Esophagus squamous epithelium (tissue), 5 donors: ENCODE measurements at places on chromosomes 13 and 19.

DNA sequence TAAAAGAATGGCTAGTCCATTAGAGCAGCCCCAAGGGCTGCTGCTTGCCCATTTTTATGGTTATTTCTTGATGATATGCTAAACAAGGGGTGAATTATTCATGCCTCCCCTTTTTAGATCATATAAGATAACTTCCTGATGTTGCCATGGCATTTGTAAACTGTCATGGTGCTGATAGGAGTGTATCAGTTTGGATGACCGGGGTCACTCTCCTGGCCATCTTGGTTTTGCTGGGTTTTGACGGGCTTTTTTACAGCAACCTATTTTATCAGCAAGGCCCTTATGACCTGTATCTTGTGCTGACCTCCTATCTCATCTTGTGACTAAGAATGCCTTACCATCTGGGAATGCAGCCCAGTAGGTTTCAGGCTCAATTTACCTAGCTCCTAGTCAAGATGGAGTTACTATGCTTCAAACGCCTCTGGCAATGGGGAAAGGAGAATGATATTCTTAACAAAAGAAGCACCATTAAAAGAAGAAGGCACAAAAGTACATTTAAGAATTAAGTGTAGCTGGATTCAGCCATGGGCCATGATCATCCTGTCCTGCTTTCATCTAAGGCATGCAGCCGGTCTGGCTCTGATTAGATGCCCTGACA, 1156.0 kb downstream of the PCDH9 start:
- no peak for DNase-seq

DNA sequence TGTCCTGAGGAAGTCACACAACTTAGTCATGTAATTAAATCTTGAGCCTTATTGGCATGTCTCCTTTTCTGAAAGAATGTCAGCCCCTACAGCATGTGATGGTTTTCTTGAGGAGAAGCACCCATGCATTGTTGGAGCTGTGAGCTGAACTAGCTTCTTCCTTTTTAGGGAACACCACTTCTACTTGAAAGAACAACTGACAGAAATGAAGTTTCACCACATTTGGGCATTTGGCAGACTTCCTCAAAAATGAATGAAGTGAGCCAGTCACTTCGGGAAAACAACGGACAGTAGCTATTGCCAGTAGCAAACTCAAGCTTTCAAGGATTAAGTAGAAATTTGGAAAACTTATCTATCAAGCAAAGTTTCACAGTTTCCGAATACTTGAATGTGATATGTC, 1351.3 kb downstream of the EFNB2 start:
- DNase-seq = no peak

- DNase-seq = no peak
Observed at GRCh38 chr13:96792188-96792587, 202.1 kb downstream of the OXGR1 start.

DNA sequence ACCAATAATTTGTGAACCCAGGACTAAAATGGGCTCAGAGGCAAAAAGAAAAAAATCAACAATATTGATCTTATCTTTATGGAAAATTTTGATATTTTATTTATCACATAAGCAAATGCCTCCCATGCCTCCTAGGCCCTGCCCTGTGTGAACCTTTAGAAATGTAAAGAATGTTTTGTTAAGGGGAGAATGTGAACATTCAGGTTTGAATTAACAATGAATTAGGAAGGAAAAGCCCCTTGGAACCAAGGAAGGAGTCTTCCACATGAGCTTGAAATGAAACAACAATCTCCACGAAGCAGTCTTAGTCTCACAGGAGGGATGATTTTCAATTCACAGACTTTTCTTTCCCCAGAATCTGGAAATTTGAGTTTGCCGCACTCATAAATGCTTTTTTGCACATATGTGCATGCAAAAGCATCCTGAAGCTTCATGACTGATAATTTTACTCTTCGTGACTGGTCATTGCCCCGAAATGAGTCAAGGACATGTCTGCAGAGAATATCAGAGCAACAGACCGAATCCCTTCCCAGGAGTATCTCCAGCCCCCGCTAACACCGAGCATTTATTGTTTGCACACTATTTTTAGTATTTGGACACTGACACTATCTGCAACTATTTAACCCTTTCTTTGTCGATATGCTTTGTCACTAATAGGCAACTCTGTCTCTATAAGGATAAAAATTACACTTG, 135.2 kb downstream of the DCT start:
- DNase-seq = no peak

GRCh38 chr19:6392221-6393073, 517 bp downstream of the GTF2F1 start:
- no peak for DNase-seq

- DNase-seq = no peak
Observed at GRCh38 chr13:114279146-114279545, 2.3 kb upstream of the UPF3A start.

GRCh38 chr13:74891610-74892009, 590.4 kb downstream of the TBC1D4 start:
- DNase-seq = no peak

DNA sequence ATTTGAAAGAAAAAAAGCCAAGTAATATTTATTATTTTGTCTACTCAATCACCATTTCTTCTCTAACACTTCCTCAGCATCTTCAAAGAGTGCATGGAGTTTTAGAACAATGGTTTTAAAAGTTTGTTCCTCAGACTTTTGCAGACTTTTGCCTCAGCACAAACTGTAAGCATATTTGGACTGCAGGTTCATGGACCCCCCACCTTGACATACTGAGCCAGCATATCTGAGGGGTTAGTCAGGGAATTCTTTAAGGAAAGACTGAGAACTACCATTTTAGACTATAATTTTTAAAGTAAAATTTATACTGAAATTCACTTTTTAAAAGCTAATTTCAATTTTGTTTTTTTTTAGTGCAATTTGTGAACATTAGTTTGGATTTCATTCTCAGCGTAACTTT, 1676.8 kb upstream of the PCDH20 start:
- DNase-seq = no peak

DNA sequence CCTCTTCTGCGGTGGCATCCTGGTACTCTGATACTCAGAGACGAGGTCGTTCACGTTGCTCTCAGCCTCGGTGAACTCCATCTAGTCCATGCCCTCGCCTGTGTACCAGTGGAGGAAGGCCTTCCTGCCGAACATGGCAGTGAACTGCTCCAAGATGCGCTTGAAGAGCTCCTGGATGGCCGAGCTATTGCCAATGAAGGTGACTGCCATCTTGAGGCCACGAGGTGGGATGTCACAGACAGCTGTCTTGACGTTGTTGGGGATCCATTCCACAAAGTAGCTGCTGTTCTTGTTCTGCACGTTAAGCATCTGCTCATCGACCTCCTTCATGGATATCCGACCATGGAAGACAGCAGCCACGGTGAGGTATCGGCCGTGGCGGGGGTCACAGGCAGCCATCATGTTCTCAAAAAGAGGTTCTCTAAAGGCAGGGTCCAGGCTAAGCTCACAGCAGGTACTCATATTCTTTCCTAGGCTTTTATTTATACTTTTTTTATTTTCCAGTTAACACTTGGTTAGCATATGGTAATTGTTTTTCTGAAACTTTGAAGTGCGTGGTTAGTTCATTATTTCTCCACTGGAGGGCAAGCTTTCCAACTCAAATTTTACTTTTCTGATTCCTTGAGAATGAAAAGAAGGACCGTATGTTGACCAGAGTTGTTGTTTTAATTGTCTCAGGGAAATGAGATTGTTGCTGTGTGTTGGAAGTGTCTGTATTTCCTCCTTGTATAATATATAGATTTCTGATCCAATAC, 72.4 kb upstream of the RGCC start:
- DNase-seq = no peak

DNA sequence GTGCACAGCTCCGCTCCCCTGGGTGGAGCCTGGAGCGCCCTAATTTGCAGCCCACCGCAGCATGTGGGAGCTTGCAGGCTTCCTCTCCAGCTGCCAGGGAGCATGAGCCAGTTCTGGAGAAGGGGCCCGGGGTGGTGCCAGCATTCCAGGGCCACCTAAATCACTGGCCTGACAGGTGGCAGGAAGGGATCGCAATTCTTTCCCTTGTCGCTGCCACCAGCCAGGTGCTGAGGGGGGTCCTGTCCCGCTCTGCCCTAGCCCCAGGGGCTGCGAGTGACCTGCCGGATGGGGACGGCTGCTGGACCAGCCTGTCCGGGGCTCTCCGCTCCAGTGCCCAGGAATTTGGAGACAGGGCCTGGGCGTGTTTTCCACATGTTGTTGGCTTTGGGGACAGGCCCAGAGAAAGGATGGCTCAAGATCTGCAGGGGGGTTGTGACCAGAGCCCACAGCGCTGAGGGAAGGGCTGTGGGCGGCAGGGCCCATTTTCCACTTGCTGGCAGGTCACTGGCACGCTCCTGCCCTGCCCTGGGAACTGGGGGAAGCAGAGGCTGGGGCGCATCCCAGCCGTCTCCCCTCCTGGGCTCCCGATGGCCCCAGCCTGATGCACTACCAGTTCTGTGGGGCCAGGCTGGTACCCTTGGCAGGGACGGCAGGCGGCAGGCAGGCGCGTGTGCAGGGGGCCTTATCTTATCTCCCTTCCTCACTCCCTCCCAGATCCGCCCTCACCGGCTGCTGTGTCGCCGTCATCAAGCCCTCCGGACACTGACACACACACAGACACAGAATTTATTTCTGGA, 9.5 kb downstream of the NDUFA11 start:
- DNase-seq = no peak

DNA sequence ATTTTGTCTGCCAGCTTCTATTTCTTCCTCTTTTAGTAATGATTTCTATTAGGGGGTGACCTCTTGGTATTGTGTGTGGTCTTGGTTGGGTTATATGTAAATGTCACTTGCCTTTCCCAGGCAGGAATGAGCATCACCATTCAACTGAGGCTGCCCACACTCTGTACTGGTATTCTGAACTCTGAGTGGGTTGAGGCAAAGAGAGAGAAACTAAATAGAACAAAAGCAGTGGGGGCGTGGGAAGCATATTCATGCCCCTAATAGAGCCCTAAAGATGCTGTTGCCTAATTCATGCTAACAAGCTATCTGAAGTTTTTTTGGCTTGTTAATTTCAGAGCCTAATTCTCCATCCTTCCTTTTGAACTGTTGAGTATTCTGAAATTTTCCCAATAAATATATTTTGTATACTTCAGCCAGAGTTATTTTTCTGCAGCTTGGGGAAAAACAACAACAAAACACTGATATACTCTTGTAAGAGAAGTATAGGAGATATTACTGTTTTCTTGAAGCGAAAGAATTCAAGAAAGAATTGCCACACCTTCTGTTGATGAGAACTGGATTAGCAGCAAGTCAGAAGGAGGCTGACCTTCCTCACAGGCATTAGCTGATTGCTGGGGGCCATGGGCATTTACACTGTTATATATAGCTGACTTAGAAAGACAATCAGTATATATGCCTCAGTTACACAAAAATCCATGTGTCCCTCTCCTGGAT, 315.8 kb upstream of the KLF12 start:
- DNase-seq = no peak

DNA sequence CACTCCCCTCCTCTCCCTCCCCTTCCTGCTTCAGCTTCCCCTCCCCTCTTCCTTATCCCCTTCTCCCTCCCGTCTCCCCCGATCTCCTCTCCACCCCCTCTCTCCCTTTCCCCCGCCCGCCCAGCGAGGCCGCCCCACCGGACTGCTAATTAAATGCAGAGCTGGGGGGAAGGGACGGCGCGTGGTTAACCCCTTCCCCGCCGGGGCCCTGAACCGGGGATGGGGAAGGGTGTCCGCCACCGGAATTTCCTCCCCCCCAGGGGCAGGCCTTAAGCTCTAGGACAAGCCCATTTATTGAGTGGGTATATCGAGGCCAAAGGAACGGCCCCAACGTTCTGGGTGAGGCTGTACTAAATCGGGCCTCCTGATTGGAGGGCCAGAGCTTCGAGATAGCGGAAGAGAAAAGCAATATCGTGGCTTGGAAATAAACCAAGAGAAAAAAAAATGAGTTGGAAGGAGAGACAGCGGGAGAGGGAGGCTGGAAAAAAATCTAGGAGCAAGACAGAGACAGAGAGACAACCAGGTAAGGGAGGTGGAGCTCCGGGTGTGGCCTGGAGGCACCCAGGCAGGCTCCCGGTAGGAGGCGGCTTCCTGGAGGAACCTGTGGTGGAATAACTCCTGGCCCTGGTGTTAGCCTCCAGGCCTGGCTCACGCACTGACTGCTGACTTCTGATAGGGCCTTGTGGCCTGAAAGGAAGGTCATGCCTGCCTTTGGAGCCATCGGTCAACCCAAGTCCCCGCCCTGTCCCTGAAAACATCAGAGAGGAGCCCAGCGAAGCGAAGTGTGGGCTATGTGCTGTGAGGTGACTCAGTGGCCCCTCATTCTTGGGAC, 11.6 kb upstream of the JUND start:
- no peak for DNase-seq

GRCh38 chr13:91381371-91381770, 17.1 kb upstream of the GPC5 start:
- no peak for DNase-seq
